T follicular helper cell (primary cell): ENCODE measurements at places on chromosomes 6 and 20.

DNA sequence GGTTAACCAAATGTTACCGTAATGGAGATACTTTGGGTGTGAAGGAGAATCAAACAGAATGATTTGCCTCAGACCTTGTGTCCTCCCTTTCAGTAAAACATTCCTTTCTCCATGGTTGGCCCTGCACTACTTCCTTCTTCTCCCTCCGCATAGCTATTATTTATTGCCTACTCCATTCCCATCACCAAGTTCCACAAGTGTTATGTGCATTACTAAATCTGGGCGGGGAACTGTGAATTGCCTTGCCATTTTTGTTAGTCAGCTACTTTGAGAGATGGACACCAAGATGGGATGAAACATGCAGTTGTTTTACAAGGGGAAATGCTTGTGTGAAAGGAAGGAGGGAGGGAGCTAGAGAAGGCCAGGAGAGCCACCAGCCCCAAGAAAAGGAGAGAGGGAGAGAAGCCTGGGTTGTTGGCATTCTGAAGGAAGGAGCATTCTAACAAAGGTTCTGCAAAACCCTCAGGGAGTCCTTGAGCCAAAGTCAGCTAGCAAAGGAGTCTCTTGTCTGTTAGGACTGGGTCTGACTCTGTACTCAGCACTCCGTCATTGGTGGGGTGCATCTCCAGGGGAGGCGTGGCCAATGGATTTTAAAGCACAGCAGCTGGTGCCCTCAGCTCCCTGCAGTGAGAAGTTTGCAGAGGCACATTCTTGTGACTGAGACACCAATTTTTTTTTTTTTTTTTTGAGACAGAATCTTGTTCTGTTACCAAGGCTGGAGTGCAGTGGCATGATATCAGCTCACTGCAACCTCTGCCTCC lies 83.6 kb upstream of the CHD6 start:
- no peak for DNase-seq

GRCh38 chr6:155599561-155599960 lies 143.9 kb upstream of the NOX3 start:
- no peak for DNase-seq

GRCh38 chr6:110548110-110548847 lies 71.9 kb upstream of the SLC22A16 start:
- DNase-seq, result no peak

- DNase-seq, result no peak
Measured at GRCh38 chr6:41373919-41374617, 38.7 kb downstream of the NCR2 start.

GRCh38 chr6:133609415-133610226 lies 279.3 kb upstream of the TCF21 start:
- no peak for DNase-seq

DNA sequence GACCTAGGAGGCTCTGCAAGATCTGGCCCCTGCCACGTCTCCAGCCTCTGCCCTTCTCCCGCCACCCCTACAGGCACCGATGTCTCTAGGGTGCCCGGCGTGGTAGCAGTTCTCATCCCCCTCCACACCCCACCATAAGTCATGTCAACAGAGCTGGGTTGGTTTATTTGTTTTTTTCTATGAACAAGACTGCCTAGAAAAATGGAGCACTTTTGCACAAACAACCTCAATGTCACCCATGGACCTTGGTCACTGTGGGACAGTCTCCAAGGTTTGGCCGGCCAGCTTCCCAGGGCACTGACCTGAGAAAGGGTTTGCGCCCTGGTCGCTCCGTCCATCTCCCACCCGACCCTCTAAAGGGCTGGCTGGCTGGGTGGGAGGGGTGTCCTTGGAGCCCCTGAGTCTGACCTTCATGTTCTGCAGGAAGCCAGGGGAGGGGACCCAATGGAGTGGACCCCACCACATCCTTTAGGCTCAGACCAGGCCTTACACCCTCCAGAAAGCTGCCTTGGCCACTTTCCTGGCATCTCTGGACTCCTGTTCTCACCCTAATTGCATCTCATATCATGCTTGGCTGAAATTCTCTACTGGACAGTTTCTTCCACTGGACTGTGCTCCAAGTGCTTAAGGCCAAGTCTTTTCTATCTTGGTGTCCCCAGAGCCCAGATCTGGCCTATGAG lies 104.8 kb upstream of the PTPN1 start:
- DNase-seq, result no peak

DNA sequence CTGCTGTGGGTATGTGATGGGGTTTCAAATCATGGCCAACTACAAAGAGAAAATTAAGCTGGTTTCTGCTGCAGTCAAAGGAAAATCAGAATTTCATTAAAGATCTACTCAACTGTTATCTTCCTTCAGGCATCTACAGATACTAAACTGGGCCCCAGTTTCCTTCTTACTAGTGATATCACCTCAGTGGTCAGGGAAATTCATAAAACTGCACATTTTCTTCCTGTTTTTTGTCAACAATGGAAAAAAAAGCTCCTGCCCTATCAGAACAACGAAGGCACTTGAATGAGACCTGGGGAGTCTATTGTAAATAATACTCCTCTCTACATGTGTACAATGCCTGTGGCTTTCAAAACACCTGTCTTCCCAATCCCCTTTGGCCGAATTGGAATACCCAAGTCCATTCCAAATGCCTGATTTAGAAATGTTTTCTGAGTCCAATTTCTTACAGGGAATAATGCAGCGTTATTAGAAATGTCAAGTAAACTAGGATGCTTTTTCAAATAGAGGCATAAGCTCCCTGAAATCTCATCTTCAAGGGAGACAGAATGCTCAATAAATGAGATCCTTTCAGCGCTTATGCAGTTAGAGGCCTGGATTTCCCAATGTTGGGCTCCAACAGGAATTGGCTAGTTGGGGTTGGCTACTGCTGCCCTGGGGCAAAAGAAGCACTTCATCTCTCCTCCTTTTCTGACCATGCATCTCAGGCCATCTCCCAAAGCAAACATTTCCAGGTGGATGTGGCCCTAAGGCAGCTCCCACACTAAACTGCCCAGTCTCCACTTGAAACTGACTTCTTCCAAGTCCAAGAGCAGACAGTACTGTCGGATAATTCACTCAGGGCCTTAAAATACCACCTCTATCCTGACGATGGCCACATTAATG lies 143.3 kb downstream of the NFATC2 start:
- DNase-seq, result no peak

DNA sequence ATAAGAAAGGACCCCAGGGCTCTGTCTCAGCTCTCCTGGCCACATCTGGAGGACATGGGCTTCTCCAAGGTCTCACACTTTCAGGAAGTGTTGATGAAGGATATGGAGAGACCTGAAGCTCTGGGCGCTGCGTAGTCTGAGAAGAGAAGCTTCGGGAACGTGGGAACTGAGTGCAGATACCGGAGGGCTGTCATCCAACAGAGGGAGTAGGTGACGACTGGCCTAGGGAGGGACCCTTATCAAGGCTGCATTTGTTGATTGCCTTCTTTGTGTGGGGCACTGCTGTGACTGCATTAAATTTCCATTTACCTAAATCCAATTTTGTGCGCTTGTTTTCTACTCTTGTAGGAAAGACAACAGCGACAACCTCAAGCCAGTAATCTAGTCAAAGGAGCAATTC lies 63.4 kb downstream of the PLG start:
- no peak for DNase-seq

GRCh38 chr20:36219671-36220220 lies 16.5 kb upstream of the AAR2 start:
- no peak for DNase-seq

DNA sequence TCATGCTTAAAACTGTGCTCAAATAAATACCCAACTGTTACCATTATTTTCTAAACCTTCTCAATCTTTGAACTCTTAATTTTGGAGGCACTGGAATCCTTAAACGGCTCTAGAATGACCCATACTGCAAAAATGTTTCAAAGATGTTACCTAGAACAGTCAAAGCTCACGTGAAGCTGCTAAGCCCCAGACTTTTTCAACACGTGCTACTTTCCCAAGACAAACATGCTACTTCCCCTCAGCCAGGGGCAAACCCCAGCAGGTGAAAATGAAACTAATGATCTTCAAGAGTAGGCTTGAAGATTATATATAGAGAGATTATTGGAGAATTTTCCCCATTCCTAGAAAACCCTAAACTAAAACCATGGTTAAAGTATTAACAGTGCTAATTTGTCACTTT lies 28.1 kb downstream of the HUS1B start:
- DNase-seq, result no peak

GRCh38 chr20:43955062-43955749 lies 40.6 kb downstream of the TOX2 start:
- DNase-seq, result peak; percentile 33
